ENCODE measurements at places on chromosomes 3 and 15.
A peak's percentile ranks its signal among the peaks of the same experiment; 100 is the strongest.

GRCh38 chr3:157182879-157183278, 22.9 kb upstream of the CCNL1 start:
- DNase-seq: no peak

- DNase-seq: no peak
These were observed 296.8 kb upstream of the CHRM5 start for GRCh38 chr15:33671456-33671855.

DNA sequence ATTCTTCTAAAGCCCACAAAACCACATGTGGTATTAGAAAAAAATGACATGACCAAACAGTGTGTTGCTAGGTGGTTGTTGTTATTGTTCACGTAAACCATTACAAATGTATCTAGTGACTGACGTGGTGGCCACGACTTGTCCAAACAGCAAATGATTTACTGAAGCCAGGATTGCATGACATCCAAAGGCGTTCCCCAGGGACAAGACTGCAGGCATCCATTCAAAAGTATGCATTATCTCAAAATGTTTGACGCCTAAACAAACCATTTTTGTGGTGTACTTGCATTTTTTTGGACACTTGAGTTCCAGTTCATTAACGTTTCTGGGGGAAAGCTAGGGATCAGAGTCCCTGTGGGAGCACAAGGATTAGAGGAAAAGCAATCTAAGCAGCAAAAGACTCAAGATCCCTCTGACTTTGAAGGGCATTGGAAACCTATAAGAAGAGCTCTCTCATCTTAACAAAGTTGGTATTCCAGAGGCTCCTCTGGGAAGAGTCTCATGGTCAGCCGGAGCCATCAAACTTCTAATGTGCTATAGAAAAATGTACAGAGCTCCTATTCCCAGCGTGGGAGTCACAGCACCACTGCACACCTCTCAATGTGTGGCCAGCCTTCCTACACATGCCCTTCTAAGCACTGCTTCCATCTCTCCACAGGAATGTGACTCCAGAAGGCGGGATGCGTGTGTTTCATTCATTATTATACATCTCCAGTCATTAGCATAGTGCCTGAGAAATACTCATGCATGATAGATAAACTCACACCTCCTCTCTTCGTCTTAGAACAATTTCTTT, 62.9 kb downstream of the FBN1 start:
- DNase-seq: no peak

- DNase-seq: no peak
These were observed 40.4 kb downstream of the CCDC33 start for GRCh38 chr15:74276560-74276959.

DNA sequence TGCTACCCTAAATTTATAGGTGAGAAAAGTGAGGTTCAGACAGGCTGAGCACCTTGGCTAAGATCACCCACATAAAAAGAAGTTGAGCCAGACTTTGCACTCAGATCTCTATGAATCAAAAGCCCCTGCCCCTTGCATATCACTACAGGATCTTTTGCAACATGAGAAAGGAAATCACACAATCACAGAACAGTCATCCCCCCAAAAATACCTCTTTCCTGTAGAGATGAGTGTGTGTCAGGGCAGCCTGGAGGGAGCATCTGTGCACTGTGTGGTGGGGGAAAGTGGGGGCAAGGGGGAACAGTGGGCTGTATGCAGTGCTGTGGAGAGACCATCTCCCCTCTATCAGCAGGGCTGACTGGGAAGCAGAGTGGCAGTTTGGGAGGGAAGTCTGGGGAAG, 46.6 kb downstream of the EPHB3 start:
- no peak for DNase-seq

DNA sequence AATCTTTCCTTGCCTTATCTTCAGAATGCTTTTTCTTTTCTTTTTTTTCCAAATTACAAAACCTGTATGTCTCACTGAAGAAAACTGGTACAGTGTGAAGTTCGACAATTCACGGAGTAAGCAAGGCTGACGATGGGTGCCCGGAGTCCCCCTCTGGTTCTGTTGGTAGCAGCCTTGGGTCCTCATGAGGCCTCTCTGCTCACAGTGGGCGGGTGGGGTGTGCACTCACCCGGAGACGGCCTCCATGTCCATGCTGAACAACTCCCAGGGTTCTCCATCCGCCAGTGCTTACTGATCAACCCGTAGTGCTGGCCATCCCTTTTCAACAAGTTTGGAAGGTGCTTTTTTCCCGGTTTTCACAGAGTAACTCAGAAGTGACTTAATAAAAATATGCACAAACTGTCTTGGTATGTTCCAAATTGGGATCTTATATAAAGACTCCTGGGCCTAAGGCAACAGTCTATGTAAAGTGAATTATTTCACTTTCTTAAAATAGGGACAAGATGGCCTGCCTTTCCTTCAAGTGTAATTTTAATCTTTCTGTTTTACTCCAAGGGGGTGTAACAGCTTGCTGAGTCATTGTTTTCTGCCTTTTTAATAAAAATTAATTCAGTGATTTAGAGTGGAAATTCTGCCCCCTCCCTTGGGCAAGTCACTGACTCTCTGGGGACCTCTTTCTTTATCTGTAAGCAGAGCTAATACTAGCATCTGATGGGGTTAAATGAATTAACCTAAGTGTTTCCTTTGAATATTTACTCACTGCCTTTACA, 23.7 kb downstream of the LRRK1 start:
- no peak for DNase-seq

- DNase-seq: no peak
These were observed 5.1 kb upstream of the SCG5 start for GRCh38 chr15:32636410-32636809.

DNA sequence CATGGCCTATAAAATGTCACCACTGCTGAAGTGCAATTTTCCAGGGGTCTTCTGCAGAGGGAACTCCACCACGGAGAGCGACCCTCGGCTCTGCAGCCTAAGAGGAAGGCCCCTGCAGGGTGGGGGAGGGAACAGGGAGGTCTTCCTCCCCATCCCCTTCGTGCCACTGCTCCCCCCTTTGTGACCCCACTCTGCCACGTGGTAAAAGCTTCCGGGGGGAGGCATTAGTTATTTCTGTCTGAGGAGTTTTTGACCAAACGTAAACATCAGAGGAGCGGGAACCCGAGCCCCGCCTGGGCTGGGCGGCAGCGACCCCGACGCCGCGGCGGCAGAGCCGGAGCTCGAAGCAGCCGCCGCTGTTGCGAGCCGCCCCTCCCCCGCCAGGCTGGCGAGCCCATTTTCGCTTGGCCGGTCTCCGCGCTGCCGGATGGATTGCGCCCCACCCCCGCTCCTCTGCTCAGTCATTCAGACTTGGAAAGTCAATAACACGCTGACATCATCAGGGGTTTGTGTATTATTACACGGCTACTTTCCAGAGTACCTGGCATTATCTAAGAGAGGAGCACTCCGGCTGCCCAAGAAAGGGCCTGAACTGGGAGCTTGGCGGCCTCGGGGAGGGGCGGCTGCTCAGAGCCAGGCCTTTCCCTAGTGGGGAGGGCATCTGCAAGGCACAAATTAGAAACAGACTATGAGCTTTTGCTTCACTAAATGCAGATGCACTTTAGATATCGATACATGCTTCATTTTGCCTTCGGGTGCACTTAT, 162.5 kb upstream of the TBL1XR1 start:
- DNase-seq: peak; percentile 98

DNA sequence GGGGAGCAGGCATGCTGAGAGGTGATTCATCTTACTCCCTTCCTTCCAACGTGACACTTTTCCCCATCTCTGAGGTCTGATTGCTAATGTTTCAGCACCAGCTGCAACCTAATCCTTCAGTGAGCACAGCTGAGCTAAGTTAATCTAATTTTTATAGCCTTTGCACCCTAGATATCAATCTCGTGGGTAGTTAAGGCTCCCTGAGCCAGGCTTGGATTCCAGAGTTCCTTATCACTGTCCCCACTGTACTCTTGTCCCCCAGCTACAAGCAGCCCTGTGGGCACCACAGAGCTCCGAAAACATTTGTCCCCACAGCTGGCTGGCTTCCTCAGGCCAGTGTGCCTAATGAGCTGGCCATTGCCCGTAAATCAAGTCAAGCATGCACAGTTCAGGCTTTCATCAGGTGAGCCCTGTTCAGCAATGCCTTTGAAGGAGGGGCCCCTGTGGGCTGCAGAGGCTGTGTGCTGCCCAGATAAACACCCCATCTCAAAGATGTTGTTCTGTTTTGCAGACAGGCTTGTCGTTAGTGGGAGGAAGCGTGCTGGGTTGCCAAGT, 376.9 kb upstream of the RASGRP1 start:
- no peak for DNase-seq

GRCh38 chr15:91698241-91698640, 155.3 kb upstream of the SLCO3A1 start:
- DNase-seq: no peak

DNA sequence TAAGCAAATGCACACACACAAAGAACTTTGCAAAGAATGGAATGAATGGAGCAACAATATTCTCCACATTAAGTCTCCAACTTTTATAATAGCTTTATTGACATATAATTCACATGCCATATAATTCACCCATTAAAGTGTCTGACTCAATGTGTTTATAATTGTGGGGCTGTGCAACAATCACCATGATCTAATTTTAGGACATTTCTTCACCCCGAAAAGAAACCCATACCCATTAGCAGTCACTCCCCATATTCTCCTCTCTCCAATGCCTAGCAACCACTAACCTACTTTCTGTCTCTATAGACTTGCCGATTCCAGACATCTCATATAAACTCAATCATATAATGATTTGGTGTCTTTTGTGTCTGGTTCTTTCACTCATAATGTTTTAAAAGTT, 22.6 kb downstream of the VGLL4 start:
- no peak for DNase-seq

- no peak for DNase-seq
These were observed 101.0 kb upstream of the IQSEC1 start for GRCh38 chr3:13174011-13174802.

DNA sequence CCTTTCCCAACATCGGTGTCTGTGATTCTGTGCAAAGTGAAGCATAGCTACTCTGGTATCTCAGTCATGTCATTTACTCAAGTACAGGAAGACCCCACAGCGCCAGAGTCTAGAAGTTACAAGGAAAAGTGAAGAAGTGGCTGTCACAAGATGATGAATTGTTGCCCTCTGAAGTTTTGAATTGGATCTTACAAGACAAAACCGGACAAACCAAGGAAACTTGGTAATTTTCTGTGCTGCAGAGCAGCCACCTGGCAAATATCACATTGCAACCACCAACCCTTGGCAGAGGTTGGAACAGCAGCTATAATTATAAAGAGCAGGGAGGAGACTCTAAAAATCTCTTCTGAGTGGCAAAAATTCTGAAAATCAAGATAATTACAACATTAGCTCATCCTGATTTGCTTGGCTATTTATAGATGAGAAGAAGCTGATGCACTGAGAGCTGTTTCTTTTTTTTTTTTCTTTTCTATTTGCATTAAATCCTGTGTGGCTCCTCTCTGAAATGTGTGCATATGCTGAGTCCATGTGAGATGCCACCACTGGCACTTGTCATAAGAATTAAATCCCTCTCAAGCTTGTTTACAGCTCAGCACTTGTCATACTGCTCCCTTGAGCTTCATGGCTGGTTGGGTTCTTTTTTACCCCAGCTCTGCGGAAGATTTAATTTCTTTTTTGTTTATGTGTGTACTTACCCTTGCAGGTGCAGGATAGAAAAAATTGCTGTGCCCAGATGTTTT, 68.0 kb upstream of the MNS1 start:
- DNase-seq: no peak

DNA sequence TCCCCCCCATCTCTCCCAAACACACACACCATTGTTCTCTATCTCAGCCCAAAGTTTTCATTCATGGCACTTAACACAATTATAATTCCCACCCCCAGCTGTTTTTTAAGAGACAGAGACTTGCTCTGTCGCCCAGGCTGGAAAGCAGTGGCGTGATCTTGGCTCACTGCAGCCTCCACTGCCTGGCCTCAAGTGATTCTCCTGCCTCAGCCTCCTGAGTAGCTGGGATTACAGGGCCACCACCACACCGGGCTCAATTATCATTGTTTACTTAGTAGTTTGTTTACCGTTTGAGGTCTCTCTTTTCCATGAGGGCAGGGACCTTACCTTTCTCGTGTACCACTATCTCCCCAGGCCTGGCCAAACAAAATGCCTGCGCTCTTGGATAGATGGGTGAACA, 79.8 kb upstream of the RAD18 start:
- no peak for DNase-seq

GRCh38 chr3:14791343-14791945, 27.3 kb upstream of the FGD5 start:
- DNase-seq: peak; percentile 30

DNA sequence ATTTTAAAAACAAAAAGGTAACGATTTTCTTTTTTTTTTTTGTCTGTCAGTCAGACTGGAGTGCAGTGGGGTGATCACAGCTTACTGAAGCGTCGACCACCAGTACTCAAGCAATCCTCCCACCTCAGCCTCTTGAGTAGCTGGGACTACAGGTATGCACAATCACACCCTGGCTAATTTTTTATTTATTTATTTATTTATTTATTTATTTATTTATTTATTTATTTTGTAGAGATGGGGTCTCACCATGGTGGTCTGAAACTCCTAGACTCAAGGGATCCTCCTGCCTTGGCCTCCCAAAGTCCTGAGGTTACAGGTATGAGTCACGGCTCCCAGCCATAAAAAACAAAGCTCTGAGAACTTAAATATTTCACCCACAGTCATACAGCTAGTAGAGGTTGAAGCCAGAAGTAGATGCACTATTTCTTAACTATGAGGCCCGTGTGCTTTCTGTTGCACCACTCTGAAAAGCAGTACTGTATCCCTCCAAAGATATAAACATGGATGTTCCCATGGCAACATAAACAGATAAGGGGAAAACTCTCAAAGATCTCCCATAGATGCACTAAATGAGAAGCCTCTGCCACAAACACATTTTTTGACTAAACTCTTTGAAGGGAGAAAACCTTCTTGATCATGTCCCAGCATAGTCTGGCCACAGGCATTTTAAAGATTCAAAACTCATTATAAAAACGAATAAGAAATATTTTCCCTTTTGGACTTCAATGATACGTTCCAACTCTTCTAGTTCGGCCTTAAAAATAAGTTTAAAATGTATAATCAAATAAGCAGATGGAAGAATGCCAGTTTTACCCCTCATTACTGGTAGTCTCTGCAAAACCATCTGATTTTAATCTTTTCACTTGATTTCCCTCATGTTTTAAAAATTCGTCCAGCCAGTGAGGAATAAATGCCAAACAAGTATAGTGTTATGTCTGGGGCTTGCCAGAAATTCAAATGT, 162.3 kb upstream of the ARHGEF26 start:
- DNase-seq: no peak

- no peak for DNase-seq
These were observed 2.4 kb downstream of the PARP3 start for GRCh38 chr3:51944451-51945021.

GRCh38 chr3:46854555-46854991, 8.7 kb downstream of the MYL3 start:
- peak; percentile 5 for DNase-seq

- DNase-seq: no peak
These were observed 268.5 kb downstream of the CLSTN2 start for GRCh38 chr3:140203510-140203909.

GRCh38 chr3:32411442-32411841, 19.8 kb downstream of the CMTM7 start:
- no peak for DNase-seq

Data from mesothelial cell of epicardium (in vitro differentiated cells).